Skin of body (tissue), 3 donors: ENCODE measurements at places on chromosomes 2 and 18. TPM values are rescaled to one million over a fixed set of nuclear protein-coding genes. Genes with fewer than 3 reads are reported as not detected.

The ANKRD53 gene
- total RNA-seq: 2.1 TPM

The GAREM1 gene
- total RNA-seq: 11.6 TPM

The CPLX4 gene
- total RNA-seq: not detected

The AQP12B gene
- not detected for total RNA-seq

The KCNJ13 gene
- 0.79 TPM for total RNA-seq

The ANKRD30BL gene
- total RNA-seq: 1.4 TPM

The TFCP2L1 gene
- 4.9 TPM for total RNA-seq

The KCNJ3 gene
- 3.2 TPM for total RNA-seq

The UNC80 gene
- total RNA-seq: 0.79 TPM

The PROM2 gene
- 9.4 TPM for total RNA-seq

The EIF5B gene
- total RNA-seq: 26.3 TPM
